ENCODE measurements at places on chromosomes 13 and 19.

- no peak for DNase-seq
Measured at GRCh38 chr19:35363711-35364425, 5.6 kb downstream of the FFAR3 start.

DNA sequence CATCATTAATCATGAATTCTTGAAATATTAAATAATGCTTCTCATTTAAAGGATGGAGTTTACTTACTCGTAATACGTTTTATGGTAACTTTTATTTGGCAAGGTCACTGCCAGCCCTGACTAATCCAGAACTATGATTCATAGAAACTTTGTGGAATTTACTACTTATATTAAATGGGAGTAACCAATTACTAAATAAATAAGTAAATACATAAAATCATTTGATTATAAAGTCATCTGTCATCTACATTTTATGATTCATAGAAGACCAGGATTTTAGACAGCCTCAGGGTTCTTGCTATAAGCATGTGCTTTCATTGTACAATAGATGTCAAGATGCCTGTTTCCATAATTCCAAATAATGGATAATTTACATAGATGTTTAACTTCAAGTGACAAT is 611.1 kb downstream of the TBC1D4 start:
- no peak for DNase-seq

DNA sequence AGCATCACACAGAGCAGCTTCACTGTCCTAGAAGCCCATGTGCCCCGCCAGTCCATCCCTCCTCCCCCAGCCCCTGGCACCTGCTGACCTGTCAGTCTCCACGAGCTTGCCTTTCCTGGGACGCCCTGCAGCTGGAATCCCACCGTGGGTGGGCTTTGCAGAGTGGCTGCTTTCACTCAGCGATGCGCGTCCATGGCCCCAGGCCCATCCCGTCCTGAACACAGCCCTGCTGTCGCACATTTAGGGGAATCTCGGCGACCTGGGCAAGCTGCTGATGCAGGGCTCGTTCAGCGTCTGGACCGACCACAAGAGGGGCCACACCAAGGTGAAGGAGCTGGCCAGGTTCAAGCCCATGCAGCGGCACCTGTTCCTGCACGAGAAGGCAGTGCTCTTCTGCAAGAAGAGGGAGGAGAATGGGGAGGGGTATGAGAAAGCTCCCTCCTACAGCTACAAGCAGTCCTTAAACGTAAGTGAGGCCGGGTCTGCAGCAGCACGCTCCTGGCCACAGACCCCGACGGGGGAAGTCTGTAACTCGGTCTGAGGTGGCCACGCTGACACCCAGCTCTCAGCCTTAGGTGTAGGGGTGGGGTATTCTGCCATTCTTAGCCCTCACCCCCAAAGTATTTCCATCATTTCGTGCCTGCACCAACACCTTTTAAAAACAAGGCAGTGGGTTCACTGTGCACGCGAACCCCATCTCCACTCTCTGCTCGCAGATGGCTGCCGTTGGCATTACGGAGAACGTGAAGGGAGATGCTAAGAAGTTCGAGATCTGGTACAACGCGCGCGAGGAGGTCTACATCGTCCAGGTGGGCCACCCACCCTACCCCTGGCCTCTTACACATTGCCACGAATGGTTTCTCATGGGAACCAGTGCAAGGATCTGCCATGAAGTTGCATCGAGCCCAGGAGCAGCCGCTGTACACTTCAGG is 18.3 kb upstream of the F7 start:
- no peak for DNase-seq

DNA sequence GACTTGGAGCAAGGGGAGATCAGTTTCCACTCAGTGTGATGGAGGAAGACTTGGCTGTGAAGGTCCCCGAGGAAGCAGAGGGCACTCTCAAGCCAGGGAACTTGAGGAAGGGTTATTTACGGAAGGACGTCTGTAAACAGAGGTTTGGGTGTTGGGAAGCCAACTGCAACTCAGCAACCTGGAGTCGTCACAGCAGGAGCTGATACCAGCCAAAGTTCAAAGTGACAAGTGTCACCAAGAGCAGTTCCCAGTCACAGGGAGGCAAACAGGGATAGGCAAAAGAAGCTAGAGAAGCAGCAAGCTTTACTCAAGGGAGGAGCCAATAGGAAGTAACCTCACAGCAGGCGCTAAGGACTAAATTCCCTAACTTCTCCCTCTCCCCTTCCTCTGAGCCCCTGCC is 205.5 kb downstream of the EFNB2 start:
- DNase-seq = no peak

DNA sequence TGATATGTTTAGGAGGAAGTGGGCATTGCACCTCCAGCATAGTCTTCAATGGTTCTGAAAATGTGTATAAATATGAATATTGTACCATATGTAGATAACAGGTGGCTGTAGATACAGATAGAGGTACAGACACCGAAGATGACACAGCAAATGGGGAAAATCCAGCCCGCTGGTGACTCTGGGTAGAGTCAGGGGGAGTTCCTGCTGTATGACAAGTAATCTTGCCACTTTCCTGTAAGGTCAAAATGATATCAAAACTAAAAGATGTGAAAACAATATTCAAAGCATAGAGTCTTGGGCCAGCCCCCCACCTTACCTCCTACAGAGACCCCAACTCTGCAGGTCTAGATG is 17.8 kb downstream of the C2CD4C start:
- no peak for DNase-seq

Data from HL-60 (cell line).